ENCODE measurements at places on chromosomes 6 and 20. TPM values are rescaled to one million over a fixed set of nuclear protein-coding genes. Genes with fewer than 3 reads are reported as not detected.

Gene GJA1
- total RNA-seq = 266 TPM

Gene ANKEF1
- total RNA-seq = 1.5 TPM

Gene PNLDC1
- total RNA-seq = not detected

Gene RAD21L1
- not detected for total RNA-seq

Gene THEMIS
- 0.42 TPM for total RNA-seq

Gene STMN3
- total RNA-seq = 3.8 TPM

Gene CCM2L
- total RNA-seq = 6.4 TPM

Gene MCCD1
- total RNA-seq = not detected

Gene PAK5
- not detected for total RNA-seq

Gene RAB32
- total RNA-seq = 2.4 TPM

Gene PHACTR1
- 84.4 TPM for total RNA-seq

Gene FNDC1
- total RNA-seq = 2.8 TPM

Gene OTOR
- not detected for total RNA-seq

Gene DCDC2
- not detected for total RNA-seq

Gene BFSP1
- 0.54 TPM for total RNA-seq

Gene BTNL2
- total RNA-seq = not detected

Gene RSPO3
- 0.37 TPM for total RNA-seq

Gene BCKDHB
- 34.2 TPM for total RNA-seq

Gene TMEM244
- not detected for total RNA-seq

Gene TXLNB
- total RNA-seq = 137 TPM

Gene CHD6
- 27.1 TPM for total RNA-seq

Gene CRISP2
- not detected for total RNA-seq

Gene ZC3H12D
- total RNA-seq = 0.38 TPM

Gene RHAG
- 0.29 TPM for total RNA-seq

Gene BCAS1
- not detected for total RNA-seq

Gene DYNLRB1
- total RNA-seq = 154 TPM

Gene FAM83C
- total RNA-seq = not detected

Gene MLIP
- 486 TPM for total RNA-seq

Gene SLC17A9
- total RNA-seq = 2.3 TPM

Gene TSPO2
- total RNA-seq = not detected

Gene MATN4
- total RNA-seq = 0.28 TPM

Gene GINS1
- total RNA-seq = 0.24 TPM

Gene CTSZ
- 108 TPM for total RNA-seq

Gene KIAA0408
- 0.69 TPM for total RNA-seq

Gene GJE1
- not detected for total RNA-seq

Gene MPIG6B
- not detected for total RNA-seq

Gene HLA-DQB1
- total RNA-seq = 16.6 TPM

Gene CAPN11
- not detected for total RNA-seq

Gene EEF1A2
- 1,346 TPM for total RNA-seq

Gene FNDC11
- total RNA-seq = 0.09 TPM

Gene LY86
- 2.4 TPM for total RNA-seq

Gene GSTA3
- not detected for total RNA-seq

Gene FAM209B
- total RNA-seq = not detected

Gene MCUR1
- total RNA-seq = 28.6 TPM

Gene C20orf204
- 0.11 TPM for total RNA-seq

Gene C6orf89
- 72.2 TPM for total RNA-seq

Gene SCUBE3
- 6.2 TPM for total RNA-seq

Gene GRIK2
- 7.0 TPM for total RNA-seq

Gene ANGPT4
- total RNA-seq = 0.44 TPM

Gene NRSN1
- not detected for total RNA-seq

Gene SLC12A5
- total RNA-seq = not detected

Gene OOEP
- total RNA-seq = not detected

All from heart right ventricle (tissue), 16 donors.